ENCODE measurements at places on chromosomes 6 and 20. TPM values are rescaled to one million over a fixed set of nuclear protein-coding genes. Genes with fewer than 3 reads are reported as not detected.

DAAM2 gene
- 0.29 TPM for total RNA-seq

THBS2 gene
- total RNA-seq, result not detected

ZNF391 gene
- not detected for total RNA-seq

FGD2 gene
- total RNA-seq, result not detected

NEDD9 gene
- total RNA-seq, result 13.3 TPM

IL17A gene
- total RNA-seq, result not detected

MRAP2 gene
- not detected for total RNA-seq

SMIM13 gene
- 35.9 TPM for total RNA-seq

CCN5 gene
- not detected for total RNA-seq

TRIM40 gene
- total RNA-seq, result not detected

Measured in SJSA1 (cell line).